ENCODE measurements at places on chromosomes 16 and 17.

- DNase-seq: no peak
Observed at GRCh38 chr16:79412783-79413225, 187.7 kb downstream of the MAF start.

DNA sequence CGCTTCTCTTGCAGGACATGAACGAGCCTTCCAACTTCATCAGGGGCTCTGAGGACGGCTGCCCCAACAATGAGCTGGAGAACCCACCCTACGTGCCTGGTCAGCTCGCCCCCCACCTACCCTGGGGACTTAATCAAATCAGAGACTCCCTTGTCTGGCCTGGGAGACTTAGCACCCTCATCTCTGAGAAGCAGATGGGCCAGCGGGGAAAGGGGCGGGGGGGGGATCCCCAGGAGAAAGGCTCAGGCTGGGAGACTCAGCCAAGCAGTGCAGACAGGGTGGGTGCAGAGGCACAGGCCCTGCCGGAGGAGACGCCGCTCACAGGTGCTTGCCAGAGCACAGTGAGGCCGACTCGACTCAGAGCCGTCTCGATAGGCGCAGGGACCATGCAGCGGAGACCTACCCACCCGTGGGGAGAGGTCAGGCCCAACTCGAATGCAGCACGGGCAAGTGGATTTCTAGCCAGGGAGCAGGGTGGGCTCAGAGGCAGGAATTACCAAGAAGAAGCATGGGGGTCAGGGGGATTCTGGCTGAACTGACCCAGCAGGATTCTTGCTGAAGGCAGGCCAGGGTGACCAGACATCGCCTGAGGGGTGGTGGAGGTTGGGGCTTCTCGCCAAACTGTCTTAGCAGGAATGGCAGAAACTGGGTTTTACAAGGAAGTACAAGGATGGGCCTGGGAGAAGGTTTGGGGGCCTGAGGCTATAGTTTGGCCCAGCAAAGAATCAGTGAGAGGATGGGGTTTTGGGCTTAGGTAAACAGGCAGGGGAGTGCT lies 9.7 kb downstream of the GAA start:
- DNase-seq: no peak

- no peak for DNase-seq
Observed at GRCh38 chr16:30858829-30859423, 35.0 kb downstream of the BCL7C start.

DNA sequence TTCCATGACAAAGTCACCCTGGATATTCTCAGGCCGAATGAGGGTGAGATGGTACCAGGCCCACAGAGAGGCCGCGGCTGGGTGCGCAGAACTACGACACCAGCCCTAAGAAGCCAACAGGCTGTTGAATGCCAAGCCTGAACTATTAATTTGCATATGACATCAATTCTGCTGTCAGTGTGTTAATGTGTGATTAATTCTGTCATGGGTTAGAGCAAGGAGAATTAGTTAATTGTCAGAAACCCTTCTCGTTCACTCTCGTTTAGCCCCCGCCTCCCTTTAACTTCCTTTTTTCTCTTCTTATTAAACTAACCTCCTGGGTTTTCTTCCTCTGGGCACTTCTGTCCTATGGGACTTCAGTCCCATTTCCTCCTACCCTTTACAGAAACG lies 123.4 kb downstream of the ZFHX3 start:
- no peak for DNase-seq

DNA sequence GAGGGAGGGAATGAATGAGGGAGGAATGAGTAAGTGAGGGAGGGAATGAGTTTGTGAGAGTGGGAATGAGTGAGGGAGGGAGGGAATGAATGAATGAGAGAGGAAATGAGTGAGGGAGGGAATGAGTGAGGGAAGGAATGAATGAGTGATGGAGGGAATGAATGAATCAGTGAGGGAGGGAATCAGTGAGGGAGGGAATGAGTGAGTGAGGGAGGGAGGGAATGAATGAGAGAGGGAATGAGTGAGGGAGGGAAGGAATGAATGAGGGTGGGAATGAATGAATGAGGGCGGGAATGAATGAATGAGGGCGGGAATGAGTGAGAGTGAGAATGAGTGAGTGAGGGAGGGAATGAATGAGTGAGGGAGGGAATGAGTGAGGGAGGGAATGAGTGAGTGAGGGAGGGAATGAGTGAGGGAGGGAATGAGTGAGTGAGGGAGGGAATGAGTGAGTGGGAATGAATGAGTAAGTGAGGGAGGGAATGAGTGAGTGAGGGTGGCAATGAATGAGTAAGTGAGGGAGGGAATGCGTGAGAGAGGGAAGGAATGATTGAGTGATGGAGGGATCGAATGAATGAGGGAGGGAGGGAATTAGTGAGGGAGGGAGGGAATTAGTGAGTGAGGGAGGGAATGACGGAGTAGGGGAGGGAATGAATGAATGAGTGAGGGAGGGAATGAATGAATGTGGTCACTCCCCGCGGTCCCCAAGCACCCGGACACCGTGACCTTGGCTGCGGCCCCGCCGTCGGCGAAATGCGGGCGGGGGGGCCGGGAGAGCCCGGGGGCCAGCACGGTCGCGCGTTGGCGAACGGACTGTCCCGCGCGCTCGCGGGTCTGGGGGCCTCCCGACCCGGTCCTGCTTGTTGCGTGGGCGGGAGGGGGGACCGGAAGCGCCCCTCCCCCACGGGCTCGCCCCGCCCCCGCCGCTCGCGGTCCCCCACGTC lies 1.1 kb upstream of the UBE2I start:
- peak; percentile 59 for DNase-seq

GRCh38 chr16:5451641-5452040 lies 354.0 kb upstream of the EEF2KMT start:
- no peak for DNase-seq

GRCh38 chr17:65290616-65291015 lies 153.4 kb downstream of the RGS9 start:
- no peak for DNase-seq

DNA sequence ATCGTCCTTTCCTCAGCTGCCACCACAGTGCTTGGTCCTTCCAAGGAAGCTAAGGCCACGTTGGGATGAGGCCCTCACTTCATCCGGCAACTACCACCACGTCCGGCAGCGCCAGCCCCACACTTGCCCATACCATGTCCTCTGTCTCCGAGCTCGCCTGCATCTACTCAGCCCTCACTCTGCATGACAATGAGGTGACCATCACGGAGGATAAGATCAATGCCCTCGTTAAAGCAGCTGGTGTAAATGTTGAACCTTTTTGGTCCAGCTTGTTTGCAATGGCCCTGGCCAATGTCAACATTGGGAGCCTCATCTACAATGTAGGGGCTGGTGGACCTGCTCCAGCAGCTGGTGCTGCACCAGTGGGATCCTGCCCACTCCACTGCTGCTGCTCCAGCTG lies 44.9 kb downstream of the TTC19 start:
- DNase-seq: no peak

DNA sequence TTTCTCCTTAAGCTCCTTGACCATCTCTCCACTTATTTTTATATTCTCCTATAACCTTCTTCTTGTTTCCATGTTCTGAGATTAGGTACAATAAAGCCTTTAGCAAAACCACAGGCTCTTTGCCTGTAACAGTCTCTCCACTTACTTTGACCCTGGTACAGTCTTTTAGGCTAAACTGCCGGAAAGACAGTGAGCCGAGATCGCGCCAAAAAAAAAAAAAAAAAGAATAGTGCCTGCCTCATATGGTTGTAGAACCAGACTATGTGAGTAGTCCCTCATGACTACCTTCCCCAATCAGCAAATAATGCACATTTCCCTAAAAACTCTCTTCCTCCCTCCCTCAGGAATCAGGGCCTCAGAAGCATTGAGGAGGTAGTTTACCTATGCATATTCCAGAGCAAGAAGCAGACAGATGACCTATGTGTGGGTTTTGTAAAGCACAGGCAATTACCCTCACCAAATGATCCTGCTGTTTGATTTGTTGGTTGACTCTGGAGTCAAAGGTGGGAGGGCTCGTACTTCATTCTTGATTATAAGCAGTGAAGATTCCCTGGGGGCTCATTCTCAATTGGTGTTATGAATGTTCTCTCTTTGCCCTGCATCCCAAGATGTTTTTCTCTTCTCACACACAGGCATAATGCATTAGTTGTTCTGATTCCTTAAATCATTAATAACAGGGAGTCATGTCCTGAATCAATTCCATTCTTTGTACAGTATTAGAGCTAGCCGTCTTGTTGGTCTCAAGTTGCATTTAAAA lies 8.9 kb upstream of the NME1 start:
- no peak for DNase-seq

- DNase-seq: peak; percentile 52
Observed at GRCh38 chr17:67376415-67376736, 705 bp upstream of the PITPNC1 start.

- no peak for DNase-seq
Observed at GRCh38 chr16:675884-676564, 553 bp downstream of the RHBDL1 start.

DNA sequence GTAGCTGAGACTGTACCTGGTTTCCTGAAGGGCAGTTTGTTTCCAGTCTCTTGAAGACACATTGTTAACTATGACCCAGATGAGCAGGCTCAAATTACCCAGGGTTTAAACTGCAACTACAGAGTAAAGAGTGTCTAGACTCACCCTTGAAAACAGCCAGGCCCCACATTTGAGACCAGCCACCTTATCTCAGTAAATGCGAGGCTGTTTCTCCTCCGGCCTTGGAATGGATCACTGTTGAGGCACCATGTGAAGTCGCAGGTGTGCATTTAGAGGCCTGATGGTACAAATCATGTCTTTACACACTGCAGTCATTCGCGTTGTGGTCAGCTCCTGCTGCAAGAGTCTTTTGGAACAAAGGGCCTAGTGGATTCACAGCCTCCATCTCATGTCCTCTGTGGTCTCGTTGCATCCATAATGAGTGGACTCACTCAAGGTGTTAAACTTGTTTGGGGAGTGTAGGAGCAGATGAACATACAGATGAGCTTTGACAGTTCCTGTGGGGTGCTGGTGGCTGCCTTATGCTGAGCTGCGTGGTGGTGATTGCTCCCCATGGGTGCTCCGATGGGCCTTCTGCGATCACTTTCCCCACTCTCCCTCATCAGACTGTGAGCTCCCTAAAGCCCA lies 18.5 kb upstream of the N4BP1 start:
- no peak for DNase-seq

- no peak for DNase-seq
Observed at GRCh38 chr17:70825321-70826125, 656.2 kb downstream of the KCNJ2 start.

DNA sequence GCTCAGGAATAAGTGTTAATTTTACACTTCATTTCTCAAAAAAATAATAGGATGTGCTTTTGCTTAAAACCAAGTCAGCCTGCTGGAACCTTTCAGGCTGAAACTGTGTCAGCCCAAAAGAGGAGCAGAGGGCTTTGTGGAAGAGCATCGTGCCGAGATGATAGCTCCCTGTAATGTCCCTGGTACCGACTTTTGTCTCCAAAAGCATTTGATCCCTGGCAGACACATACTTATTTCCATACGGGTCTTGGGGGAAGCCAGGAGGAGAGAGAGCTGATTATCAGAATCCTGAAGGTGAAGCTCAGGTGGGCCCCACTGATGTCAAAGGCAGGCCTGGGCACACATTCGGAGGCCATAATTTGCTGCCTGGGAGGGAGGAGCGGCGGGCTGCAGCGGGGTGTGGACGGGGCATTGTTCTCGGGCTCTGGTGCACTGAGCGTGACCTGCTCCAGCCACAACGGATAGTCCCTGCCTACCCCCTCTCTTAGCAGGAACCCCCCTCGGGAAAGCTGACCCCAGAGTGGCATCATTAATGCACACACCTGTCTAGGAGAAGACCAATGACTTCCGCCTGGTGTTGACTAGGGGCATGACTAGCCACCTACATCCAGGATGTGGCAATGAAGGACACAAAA lies 155.9 kb downstream of the C16orf78 start:
- no peak for DNase-seq

DNA sequence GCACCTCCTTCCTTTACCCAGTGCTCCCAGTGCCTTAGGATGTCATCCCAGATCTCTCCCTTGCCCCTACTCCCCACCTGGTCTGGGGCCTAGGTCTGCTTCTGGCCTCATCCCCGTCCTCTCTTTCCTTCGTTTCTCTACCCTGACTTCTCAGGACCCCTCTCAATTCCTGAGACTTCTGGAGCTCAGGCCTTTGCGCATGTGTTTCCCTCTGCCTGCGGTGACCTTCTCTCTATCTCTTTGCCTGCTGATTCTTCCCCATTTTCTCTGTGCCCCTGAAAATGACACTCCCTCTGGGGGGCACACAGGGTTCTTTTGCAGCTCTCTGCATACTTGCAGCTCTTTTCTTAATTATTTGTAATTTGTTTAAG lies 13.5 kb downstream of the ADORA2B start:
- no peak for DNase-seq

DNA sequence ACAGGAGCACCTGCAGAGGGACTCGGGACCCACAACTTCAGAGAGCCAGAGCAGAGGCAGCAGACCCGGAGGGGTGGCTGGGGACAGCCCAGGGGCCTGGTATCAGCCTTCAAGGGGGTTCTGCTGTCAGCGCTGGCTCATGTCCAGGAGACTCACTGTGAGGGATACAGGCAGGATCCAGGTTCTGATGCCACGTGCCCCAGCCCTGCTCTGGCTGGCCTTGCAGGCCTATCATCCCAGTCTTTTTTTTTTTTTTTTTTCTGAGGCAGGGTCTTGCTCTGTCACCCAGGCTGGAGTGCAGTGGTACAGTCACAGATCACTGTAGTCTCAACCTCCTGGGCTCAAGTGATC lies 9.0 kb upstream of the MTSS2 start:
- peak; percentile 58 for DNase-seq

DNA sequence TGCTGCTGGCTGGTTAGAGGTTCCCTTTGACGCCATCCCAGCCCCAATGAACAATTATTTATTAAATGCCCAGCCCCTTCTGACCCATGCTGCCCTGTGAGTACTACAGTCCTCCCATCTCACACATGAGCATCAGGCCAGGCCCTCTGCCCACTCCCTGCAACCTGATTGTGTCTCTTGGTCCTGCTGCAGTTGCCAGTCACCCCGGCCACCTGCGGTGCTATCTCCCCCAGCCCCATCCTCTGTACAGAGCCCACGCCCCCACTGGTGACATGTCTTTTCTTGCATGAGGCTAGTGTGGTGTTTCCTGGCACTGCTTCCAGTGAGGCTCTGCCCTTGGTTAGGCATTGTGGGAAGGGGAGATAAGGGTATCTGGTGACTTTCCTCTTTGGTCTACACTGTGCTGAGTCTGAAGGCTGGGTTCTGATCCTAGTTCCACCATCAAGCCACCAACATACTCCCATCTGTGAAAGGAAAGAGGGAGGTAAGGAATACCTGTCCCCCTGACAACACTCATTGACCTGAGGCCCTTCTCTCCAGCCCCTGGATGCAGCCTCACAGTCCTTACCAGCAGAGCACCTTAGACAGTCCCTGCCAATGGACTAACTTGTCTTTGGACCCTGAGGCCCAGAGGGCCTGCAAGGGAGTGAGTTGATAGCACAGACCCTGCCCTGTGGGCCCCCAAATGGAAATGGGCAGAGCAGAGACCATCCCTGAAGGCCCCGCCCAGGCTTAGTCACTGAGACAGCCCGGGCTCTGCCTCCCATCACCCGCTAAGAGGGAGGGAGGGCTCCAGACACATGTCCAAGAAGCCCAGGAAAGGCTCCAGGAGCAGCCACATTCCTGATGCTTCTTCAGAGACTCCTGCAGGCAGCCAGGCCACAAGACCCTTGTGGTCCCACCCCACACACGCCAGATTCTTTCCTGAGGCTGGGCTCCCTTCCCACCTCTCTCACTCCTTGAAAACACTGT lies 11.3 kb downstream of the CX3CL1 start:
- DNase-seq: peak; percentile 51
